ENCODE measurements at places on chromosomes 12 and 14.

GRCh38 chr12:92041742-92042141, 103.9 kb downstream of the BTG1 start:
- DNase-seq, result no peak

- DNase-seq, result no peak
These were observed 852.3 kb upstream of the TMEM132C start for GRCh38 chr12:127414636-127415035.

DNA sequence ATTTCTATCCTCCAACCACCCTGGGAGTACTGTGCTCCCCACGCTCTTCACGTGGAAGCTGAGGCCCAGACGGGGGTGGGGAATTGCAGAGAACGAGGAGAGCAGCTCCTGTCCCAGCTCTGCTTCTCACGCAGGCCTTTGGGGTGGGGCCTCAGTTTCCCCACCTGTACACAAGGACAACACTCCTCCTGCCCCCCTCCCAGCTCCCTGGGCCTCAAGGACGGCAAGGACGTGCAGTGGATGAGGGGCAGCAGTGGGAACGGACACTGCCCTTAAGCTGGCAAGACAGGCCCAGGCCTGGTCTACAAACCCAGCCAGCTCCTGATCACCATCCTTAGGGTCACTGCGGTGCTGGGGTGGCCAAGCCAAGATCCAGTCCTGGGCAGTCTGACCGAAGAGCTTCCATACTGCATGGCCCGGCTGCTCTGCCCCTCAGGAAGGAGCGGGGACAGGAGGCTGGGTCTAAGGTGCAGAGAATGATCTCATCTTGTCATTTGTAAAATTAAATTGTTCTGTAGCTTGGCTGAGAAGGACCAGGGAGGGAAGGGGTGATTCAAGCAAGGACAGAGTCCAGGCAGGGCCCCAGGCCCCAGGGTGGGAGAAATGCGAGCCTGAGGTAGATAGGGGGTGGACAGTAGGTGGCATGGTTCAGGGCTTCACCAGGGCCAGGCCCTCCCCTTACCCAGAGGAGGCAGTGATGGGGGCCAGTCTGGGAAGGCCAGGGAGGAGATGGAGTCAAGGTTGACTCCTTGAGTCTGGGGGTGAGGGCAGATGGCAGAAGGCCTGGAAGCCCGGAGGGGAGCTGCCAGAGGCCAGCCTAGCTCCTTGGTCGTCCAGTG, 1.3 kb upstream of the CLBA1 start:
- no peak for DNase-seq

GRCh38 chr12:61250303-61250702, 1009.9 kb upstream of the USP15 start:
- DNase-seq, result no peak

DNA sequence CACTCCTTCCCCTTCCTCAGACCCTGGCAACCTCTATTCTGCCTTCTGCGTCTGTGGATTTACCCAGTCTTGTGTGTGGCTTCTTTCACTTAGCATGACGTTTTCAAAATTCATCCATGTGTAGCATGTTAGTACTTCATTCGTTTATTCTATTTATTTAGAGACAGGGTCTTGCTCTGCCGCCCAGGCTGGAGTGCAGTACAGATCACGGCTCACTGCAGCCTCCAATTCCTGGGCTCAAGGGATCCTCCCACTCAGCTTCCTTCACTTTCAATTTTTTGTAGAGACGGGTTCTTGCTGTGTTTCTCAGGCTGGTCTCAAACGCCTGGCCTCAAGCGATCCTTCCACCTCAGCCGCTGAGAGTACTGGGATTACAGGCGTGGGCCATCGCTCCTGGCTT, 37.0 kb downstream of the B4GALNT3 start:
- no peak for DNase-seq

DNA sequence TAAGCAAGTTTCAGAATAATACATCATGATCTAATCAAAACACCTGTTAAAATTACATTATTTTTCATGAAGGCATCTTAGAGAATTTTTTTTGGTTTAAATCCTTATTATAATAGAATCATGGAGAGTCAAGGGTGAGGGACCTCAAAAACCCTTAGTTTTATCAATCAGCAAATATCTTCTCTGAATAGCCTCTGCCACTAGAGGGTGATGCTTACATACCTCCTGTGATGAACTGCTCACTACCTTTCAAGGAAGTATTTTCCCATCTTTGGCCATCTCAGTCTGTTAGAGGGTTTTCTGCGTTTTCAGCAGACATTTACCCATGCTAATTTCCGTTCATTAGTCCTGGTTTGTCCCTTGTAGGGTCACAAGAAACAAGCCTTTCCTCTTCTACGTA, 200.2 kb downstream of the TRHDE start:
- DNase-seq, result no peak

- no peak for DNase-seq
These were observed 449.9 kb upstream of the FLRT2 start for GRCh38 chr14:85079842-85080730.

DNA sequence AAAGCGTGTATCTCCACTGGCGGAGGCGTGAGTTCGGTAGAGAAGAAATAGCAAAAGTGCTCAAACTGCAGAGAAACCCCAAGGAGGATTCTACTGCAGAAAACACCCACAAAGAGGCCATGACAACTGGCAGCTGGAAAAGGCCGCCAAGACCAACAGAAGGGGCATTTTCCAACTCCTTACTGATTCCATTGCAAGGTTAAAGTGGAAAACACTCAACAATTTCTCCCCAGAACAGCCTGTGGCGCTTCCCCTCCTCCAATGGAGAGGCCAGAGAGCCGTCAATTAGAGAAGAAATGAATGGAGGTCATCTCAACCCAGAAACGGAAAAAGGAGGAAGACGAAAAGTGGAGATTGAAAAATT, 618 bp upstream of the ANKRD52 start:
- DNase-seq, result no peak

DNA sequence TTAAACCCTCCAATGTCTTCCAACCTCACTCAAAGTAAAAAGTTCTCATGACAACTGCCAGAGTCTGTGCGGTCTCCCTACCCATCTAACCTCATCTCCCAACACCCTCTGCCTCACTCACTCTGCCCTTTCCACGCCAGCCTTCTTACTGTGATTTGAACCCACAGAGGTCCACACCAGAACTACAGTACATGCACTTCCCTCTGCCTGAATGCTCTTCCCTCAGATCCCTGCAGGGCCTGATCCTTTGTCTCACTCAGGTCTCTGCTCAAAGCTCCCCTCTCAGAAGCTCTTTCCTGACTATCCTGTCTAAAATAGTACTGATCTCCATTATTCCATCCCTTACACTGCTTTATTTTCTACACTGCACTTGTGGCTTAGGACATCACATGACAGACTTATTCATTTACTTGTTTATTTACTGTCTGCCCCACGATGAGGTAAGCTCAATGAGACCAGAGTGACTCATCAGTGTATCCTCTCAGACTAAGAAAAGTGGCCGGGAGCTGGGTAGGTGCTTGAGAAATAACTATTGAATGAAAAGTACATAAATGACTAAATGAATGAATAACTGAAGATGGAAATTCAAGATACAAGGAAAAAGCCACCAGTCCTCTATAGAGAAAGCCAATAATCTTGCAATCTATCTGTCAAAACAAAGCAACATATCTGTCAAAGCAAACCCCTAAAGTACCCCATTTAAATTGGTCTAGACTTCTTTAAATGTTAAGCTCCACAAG, 17.1 kb downstream of the POMT2 start:
- DNase-seq, result no peak

DNA sequence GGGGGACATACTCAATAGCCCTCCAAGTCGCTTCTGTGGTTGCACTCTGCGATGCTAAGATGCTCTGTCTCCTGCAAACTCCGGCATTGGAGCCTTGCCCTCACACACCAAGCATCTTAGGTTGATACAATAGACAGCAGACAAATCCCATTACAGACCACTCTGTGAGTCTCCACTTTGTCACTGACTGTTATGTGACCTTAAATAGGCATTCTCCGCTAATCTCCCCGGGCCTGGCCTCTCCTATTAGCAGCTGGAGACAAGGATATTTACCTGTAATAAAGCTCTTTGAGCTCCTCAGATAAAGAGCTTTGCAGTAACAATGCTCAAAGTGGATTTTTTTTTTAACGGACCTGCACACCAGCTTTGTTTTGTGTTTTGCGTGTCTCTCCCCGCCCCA, 479.7 kb upstream of the TBX3 start:
- peak; percentile 63 for DNase-seq

- DNase-seq, result no peak
These were observed 100.2 kb downstream of the EPS8 start for GRCh38 chr12:15688838-15689625.

DNA sequence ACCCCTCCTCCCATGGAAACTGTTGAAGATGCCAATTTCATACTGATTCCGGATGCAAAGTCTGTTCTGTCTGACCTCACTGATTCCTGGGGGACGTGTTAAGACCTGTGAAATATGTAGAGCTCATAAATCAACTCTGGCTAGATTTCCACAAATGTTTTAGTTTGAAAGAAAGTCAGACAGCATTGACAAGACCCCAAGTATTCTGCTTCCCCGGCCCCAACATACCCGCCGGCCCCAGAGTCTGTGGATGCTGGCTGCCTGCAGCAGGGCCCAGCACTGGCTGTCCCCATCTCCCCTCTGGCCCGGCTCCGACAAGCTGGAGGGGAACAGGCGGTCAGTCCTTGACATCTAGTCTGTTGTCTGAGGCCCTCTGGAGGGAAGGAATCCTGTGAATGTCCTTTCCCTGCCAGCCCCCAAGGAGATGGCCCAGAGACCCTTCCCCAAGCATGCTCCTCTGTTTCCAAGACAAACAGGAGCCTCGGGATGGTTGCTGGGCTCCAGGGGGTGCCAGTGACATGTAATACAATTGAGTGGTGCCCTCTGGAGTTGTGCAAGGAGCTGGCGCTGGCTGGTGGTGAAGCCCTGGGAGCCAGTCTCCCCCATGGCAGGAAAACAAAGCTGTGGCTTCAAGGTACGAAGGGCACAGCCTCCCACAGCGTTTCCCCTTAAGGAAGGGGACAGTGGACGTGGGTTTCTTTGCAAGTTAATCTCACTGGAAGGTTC, 22.3 kb downstream of the FBLN5 start:
- no peak for DNase-seq

DNA sequence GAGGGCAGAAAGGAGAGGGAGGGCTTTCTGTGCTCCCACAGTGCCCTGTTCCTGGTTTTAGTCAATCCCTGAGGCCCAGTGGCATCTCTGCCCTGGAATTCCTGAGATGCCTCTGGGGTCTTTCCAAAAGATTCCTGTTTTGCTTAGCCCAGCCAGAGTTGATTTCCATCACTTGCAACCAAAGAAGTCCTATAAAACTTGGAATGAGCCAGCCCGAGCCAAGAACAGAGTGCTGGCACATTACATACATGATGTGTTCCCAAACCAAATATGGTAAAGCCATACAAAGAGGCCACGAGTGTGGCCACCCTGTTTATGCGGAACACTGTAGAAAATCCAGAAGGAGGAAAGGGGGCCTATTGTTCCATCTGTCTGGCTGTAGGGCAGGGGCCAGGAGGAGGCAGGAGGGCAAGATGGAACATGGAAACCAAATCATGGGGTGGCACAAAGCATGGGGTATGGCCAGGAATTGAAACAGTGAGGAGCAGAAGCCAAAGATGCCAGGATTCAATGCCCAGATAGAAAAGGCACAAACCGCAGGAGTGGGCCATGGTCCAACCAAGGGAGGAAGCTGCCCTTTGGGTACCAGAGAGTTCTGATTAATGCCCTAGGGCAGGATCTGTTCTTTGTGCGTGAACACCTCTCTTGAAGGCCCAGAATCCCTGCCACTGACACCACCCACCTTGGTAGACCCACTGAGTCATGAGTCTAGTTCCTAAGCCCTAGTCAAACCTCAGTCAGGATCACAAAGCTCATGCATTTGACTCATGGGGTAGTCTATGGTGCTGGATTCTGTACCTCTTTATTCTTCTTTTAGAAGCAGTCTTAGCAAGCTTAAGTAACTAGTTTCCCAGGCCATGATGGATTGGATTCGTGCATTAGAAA, 75.2 kb downstream of the LRRC74A start:
- no peak for DNase-seq

GRCh38 chr12:53195516-53196420, 11.3 kb downstream of the ITGB7 start:
- no peak for DNase-seq

- no peak for DNase-seq
These were observed 32.3 kb upstream of the EIF5 start for GRCh38 chr14:103301512-103302354.

- no peak for DNase-seq
These were observed at the start of gene CLEC2D for GRCh38 chr12:9669534-9669933. CLEC2D (plus strand) TSS chr12:9669713; CDS start chr12:9669735, 22 bp downstream.

- DNase-seq, result no peak
These were observed 25.7 kb upstream of the SLC16A7 start for GRCh38 chr12:59570145-59570544.

- DNase-seq, result no peak
These were observed 144.7 kb upstream of the RFLNA start for GRCh38 chr12:124150168-124150567.

- DNase-seq, result no peak
These were observed 98.7 kb downstream of the PRMT8 start for GRCh38 chr12:3589745-3590144.

- peak; percentile 34 for DNase-seq
These were observed 140.9 kb upstream of the SRRM4 start for GRCh38 chr12:118840399-118840798.

DNA sequence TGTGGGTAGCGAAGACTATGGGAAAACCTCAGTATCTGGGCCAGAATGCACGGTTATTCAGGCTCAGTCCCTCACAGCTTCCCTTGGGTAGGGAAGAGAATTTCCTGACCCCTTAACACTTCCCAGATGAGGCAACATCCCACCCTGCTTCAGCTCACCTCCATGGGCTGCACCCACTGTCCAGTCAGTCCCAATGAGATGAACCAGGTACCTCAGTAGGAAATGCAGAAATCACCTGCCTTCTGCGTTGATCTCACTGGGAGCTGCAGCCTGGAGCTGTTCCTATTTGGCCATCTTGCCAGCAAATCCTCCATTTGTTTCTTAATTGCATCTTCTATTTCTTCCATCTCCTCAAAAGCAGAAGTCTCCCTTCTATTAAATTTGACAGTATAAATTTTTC, 104.4 kb downstream of the FOXA1 start:
- no peak for DNase-seq

GRCh38 chr12:115740586-115741155, 536.8 kb downstream of the MED13L start:
- no peak for DNase-seq

DNA sequence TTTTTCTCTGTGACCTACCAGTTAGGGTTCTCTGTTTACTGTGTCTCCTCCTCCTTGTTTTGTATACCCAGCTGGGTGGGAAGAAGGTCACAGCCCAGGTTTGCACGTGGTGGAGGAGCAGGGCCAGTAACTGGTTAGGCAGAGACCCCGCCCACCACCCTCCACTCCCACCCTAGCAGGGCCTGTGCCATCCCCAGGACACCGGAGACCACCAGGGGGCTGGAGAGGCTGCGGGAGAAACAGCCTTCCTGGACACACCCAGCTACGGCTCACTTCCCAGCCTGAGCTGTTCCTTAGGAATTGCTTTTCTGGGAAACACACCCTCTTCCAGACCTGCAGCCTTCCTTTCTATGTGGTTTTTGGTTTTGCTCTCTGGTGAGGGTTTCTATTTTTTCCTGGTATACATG, 21.1 kb downstream of the BDKRB2 start:
- DNase-seq, result peak; percentile 73
